Stimulated activated CD4-positive, alpha-beta T cell treated with anti-CD3 and anti-CD28 coated beads, Interleukin-15, amount 100 ng/mL, for 48 hours (primary cell): ENCODE measurements at places on chromosomes 1 and 21.

DNA sequence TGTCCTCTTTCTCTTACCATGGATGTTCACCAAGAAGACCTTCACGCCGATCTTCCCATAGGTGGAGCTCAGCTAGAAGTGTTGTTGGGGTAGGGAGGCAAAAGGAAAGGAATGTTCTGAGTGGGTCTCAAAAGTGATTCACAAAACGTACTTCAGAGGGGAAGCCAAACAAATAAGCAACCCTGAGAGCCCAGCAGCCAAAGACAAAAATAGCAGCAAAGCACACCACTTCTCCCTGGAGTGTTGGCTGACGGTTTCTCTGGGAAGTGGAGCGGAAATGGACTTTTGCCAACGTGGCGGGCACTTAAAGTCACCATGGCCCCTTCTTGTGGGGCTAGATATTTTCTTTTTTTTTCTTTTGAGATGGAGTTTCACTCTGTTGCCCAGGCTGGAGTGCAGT is 23.1 kb downstream of the SLC26A9 start:
- no peak for DNase-seq

- no peak for DNase-seq
Observed at GRCh38 chr1:184635347-184635979, 119.2 kb downstream of the EDEM3 start.

DNA sequence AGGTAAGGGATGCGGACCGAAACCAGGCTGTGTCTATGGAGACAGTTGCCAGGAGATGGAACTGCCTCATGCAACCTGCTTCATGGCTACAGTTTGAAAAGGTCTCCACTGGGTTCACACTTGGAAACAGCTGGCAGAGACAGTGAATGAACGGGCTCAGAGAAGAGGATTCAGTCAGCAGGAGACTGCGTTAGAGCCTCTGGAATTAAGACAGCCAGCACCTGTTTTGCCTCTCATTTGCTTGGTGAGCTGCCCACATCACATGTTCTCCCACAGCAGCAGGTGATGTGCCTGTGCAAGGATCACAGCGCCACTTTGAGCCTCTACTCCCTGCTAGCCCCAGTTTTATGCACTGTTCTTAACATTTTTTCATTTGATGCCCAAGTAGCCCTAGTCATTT is 321.0 kb downstream of the PLPP3 start:
- DNase-seq = no peak

DNA sequence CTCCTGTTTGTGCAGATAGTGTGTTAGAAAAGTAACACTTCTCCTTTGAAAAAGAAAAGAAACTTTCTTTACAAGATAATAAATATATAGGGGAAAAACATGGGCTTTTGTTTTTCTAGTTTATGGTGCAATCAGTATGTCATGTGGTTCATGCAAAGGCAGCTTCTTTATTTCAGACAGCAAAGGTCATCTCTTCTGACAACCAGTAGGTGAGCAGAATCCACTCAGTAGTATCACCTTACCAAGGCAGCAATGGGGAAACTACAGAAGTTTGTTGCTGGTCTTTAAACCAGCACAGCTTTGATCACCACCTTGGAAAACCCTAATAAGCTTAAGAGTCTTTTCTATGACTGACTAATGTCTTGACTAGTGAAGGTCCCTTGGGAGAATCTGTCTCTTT is 13.0 kb upstream of the SAMSN1 start:
- DNase-seq = no peak

GRCh38 chr1:32647308-32648134 is 2.8 kb downstream of the ZBTB8OS start:
- no peak for DNase-seq

DNA sequence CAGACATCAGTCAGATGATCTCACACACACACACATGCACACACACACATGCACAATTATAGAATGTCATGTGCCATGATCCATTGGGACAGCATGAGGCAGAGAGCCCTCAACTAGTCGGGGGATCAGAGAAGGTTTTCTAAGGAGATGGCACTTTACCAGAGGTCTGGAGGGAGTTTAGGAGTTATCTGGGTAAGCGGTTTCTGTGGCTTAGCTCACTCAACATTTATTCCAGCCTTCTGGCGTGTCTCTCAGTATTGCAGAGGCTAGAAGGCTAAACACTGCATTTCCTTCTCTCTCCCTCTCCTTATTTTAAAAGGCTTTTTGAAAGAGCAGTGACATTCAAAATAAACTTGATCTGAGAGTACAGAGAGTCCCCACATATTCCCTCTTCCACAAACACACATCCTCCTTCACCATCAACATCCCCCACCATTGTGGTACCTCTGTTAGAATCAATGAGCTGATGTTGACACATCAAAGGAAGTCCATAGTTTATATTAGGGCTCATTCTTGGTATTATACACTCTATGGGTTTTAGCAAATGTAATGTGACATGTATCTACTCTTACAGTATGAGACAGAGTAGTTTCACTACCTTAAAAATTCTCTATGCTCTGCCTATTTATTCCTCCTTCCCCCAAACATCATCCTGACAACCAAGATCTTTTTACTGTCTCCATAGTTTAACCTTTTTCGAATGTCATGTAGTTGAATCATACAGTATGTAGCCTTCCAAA is 9.0 kb upstream of the PLA2G2A start:
- DNase-seq = no peak

DNA sequence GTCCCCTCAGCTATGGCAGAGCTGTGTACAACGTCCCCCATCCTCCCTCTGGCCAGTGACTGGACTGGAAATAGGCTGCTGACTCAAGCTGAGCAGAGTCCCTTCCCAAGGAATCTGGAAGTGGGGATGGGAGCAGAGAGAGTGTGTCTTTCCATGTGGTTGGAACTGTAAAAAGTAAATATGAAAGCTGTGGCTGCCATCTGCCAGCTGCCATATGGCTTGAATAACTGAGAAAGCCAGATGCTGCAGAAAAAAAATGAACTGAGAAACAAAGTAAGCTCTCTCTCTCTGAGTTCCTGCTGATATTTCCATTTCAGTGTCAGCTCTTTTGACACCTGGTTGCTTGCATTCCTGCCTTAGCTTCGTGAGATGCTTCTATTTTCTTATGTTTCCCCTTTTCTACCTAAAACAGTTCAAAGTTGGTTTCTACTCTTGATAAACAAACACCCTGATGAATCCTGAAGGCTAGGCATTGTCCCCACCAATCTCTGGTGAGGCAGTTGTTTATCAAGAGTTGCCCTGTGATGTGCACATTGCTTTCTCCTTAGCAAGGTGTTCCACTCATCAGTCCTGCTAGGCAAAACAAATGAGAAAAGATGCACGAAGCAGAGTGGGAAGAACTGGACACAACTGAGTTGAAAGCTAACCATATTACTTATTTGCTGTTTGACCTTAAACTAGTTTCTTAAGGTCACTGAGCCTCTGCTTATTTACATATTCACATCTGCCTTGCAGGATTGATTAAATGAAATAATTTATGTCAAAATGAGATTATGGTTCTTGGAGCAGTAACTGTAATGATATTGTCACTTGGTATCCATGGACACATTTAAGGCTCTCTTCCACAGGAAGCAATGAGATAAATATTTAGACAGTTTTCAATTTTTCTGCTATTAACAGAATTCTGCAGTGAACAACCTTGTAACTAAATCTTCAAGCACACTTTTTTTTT is 16.6 kb upstream of the DR1 start:
- no peak for DNase-seq

DNA sequence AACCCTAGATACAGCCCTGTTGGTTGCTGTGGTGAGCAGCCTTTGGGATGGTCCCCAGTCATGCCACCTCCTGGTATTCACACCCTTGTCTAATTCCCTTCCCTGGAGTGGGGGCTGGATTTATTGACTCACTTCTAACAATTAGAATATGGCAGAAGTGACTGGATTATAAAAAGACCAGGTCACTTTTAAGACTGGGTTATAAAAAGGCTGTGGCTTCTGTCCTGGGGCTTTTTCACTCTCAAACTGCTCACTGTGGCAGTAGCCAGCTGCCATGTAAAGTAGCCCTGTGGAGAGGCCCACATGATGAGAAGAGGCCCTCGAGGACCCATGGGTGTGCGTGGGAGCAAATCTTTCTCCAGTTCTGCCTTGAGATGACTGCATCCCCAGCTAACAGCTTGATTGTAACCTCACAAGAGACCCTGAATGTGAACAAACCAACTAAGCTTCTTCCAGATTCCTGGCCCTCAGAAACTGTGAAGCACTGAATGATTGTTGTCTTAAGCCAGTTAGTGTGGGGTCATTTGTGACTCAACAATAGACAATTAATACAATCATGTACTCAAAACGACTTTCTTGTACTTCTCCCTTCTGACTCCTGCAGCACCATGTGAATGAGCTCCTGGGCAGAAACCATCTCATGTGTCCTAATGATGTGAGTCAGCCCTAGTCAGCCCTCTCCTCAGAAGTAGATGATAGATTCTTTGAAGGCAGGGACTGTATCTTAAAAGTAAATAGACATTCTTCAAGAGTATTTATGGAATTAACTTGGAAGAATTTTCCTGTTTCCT is 234.9 kb downstream of the TNR start:
- no peak for DNase-seq

- DNase-seq = no peak
Observed at GRCh38 chr1:43319766-43320165, 17.9 kb upstream of the MPL start.

DNA sequence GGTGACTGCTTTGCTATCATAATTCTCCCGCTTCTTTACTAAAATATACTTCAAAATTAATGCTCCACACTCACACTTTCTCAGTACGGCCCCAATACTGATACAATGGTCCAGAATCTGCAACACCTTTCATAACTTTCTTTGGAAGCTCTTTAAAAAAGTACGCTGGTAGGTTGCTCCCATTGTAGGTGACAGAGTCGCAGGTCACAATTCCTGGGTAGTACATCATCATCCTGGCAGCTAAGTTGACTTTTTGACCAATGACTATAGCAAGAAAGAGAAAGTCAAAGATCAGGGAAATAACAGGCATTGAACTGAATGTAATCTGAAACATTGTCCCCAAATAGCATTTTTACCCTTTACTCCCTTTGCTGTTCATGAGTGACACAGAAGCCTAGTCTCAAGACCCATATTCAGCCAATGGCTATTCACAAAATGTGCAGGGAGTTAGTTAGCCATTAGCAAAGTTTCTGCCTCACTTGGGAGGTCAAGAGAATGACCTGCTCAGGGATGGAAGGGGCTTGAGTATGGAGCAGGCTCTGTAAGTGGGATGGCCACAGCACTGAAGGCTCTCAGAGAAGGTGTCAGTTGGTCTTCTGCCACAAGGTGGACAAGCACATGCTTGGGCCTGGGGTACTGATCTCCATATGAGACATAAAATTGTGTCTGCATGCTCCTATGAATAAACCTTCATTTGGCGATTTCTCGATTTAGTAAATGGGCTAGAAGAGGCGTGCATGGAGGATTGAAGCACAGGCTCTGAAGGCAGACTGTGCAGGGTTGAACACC is 35.4 kb downstream of the ADCY10 start:
- DNase-seq = no peak

GRCh38 chr1:179038528-179039281 is 13.0 kb downstream of the FAM20B start:
- DNase-seq = no peak

DNA sequence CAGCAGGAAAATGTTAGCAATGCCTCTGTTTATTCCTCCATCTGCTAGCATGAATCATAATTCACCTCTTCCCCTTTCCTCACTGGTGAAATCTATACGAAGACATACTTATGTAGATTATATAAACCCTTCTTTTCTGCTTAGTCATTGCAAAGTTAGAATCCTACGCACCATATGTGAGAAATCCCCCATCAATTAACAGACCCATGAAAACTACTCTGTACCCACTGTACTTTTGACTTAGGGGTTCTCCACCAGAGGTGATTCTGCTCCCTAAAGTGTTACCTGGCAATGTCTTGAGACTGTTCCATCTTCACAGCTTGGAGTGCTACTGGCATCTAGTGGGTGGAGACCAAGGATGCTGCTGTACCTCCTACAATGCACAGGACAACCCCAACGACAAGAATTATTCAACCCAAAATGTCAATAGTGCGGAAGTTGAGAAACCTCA is 49.6 kb upstream of the KCTD3 start:
- DNase-seq = no peak

- DNase-seq = no peak
Observed at GRCh38 chr1:206067486-206068227, 14.7 kb downstream of the RHEX start.
